ENCODE measurements at places on chromosomes 4 and X.
A peak's percentile ranks its signal among the peaks of the same experiment; 100 is the strongest.

GRCh38 chr4:153179100-153179499 is 25.1 kb upstream of the TRIM2 start:
- no peak for DNase-seq

GRCh38 chr4:112953262-112953661 is 96.2 kb upstream of the ANK2 start:
- DNase-seq, result no peak

- DNase-seq, result no peak
Observed at GRCh38 chr4:14871676-14872430, 130.4 kb upstream of the CPEB2 start.

- DNase-seq, result no peak
Observed at GRCh38 chrX:129739578-129739977, 799 bp downstream of the XPNPEP2 start.

- no peak for DNase-seq
Observed at GRCh38 chr4:119205690-119206089, 6.8 kb upstream of the USP53 start.

- no peak for DNase-seq
Observed at GRCh38 chr4:21544955-21545354, 403.6 kb downstream of the KCNIP4 start.

DNA sequence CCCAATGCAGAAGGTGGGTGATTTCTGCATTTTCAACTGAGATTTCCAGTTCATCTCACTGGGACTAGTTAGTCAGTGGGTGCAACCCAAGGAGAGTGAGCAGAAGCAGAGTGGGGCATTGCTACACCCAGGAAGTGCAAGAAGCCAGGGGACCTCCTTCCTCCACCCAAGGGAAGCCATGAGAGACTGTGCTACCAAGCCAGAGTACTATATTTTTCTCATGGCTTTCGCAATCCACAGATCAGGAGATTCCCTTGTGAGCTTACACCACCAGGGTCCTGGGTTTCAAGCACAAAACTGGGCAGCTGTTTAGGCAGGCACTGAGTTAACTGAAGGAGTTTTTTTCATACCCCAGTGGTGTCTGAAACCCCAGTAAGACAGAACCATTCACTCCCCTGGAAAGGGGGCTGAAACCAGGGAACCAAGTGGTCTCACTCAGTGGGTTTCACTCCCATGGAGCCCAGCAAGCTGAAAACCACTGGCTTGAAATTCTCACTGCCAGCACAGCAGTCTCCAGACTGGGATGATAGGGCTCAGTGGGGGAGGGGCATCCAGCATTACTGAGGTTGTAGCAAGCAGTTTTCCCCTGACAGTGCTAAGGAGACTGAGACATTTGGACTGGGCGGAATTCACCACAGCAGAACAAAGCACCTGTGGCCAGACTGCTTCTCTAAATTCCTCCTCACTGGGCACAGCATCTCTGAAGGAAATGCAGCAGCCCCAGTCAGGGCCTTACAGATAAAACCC is 903.4 kb downstream of the TECRL start:
- DNase-seq, result no peak

GRCh38 chrX:9566150-9566621 is 101.3 kb downstream of the TBL1X start:
- peak; percentile 55 for DNase-seq

DNA sequence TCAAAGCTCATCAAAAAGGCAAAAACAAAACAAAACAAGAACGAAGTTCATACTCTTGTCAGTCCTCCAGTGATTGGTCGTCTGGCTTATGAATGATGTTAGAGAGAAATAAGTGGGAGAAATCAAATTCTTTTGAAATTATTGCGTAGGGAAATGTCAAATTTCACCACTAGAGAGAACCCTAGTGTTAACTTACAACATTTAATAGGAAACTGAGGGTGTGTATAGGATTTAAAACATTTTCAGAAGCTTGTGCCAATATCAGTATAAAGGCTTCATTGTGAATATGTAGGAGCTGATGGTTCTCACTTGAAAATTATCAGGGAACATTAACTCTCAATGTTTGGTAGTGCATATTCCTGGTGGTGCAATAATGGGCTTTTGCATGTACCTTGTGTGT is 17.4 kb downstream of the ADH6 start:
- DNase-seq, result no peak

DNA sequence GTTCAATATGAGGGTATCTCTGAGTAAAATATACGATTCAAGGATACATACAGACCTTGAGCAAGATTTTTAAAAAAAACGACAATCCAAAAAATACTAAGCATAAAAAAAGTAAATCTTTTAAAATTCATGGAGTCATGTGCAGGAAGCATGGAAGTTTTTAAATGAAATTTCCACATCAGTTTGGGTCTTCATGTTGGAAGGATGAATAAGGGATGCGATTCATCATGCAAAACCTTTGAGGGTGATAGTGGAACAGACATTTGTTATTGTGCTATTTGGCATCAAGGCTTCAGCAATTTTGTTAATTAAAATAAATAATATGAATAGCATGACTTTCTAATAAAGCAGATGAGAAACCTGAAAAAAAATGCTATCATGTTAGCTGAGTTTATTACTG is 815.0 kb upstream of the PCDH10 start:
- DNase-seq, result peak; percentile 27
